ENCODE measurements at places on chromosomes 2 and 18.

GRCh38 chr2:65386989-65387388, 45.4 kb downstream of the SPRED2 start:
- DNase-seq: no peak

DNA sequence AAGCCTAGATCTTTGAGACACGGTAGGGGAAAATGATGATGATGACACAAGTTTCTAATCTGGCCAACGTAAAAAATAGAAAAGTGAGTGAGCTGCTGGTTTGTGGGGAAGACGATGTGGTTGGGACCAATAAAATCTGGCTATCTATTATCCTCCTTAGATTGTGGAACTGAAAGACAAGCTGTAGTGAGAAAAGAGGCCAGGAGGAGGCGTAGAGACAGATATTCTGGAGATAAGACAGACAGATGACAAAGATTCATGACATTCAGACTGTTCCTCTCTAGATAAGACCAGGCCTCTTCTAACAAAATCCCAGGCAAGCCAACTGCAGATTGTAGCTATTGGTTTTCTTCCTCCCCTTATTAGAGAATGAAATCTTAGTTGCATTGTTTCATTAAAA, 376.3 kb upstream of the UBE2E3 start:
- no peak for DNase-seq

DNA sequence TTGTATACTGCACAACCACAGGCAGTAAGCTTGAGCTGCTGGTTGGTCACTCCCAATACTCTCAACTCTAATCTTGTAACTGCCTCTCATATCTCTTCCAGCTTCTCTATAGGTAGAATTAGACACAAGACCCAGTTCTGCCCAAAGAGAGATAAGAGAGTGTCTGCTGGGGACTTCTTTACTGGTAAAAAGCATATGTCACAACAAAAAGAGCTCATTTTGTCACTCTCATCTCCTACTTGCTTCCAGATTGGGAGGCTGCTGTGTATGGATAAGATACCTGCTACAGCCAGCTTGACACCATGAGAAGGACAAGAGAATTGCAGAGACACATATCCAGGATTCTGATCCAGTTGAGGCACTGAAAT, 165.2 kb downstream of the PTH2R start:
- no peak for DNase-seq

GRCh38 chr18:49590608-49591007, 28.8 kb downstream of the LIPG start:
- no peak for DNase-seq

GRCh38 chr2:79138385-79138784, 18.1 kb downstream of the REG1A start:
- no peak for DNase-seq

DNA sequence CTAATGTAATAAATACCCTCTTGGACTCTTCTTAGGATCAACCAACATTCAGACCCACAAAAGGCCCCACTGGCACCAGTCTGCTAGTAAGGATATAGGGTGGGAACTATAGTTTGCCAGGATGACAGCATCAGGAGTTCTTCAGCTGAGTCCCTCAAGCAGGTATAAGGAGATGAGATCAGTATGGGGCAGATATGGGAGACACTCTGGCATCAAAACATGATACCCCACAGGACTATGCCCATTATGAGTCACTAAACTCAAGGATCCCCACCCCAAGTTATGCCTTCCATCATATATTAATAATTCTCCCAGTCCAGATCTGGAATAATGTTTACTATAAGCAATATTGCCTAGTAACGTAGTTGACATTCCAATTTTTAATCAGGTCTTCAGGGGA, 83.1 kb upstream of the CCDC141 start:
- DNase-seq: no peak

DNA sequence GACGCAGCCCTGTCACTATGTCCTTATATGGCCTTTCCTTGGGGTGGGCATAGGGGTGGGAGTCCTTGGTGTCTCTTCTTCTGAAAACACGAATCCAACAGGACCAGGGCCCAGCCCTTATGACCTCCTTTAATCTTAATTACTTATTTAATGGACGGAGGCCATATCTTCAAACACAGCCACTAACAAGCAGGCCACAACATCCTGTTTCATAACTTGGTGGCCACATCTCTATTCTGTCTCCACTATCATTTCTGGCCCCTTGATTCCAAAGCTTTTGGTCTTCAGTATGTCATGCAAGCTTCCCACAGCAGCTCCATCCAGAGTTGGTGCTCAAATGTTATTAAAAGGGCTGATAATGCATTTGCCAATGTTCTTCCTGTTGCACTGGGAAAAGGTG, 287.3 kb upstream of the SMIM21 start:
- DNase-seq: no peak

DNA sequence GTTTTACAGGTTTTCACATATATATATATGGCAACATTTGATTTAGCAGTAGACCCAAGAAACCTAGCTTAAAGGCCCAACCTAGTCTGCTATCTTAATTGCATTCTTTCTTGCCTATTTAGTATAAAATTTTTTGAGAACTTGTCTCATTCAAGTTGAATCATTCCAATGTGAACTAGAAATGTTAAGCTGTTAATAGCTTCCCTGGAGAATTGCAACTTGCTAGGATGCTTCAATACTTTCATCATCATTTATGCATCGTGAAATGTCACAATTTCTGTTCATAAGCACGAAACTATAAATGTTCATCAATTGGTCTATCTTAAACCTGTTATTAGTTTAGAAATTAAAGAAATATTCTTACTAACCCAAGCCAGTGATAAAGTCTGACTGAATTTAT, 217.6 kb downstream of the BABAM2 start:
- DNase-seq: no peak

DNA sequence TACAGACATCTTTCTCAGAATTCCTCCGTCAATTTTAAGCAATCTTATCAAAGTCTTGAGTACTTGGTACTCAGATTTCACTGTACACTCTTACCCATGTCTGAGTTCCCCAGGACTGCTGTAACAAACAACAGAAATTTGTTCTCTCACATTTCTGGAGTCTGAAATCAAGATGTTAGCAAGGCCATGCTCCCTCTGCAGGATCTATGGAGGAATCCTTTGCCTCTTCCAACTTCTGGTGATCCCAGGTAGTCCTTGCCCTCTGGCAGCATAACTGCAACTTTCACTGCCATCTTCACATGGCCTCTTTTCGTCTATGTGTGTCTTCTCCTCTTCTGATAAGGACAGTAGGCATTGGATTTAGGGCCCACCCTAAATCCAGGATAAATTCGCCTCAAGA, 17.1 kb upstream of the CACNB4 start:
- DNase-seq: no peak

GRCh38 chr18:69987870-69988269, 40.2 kb upstream of the CD226 start:
- no peak for DNase-seq

DNA sequence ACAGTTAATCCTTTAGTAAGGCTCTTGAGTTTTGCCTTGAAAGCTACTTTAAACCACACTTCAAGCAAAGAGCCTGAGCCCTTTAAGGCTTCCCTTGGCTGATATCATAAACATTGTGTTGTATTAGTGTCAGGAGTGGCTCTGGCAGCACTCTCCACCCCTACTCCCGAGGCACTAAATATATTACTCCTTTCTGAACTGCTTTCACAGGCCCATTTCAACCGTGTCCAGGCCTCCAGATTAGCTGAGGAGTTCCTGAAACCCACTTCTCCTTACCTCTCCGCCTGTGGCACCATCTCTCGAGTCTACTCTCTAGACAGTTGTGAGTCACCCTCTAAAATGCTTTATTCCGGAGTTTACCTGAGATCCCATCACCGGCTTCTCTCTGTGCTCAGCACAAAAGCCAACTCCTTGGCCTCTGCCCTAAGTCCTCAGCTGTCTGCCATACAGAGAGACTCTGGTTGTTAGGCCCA, 14.4 kb upstream of the STON1 start:
- no peak for DNase-seq

DNA sequence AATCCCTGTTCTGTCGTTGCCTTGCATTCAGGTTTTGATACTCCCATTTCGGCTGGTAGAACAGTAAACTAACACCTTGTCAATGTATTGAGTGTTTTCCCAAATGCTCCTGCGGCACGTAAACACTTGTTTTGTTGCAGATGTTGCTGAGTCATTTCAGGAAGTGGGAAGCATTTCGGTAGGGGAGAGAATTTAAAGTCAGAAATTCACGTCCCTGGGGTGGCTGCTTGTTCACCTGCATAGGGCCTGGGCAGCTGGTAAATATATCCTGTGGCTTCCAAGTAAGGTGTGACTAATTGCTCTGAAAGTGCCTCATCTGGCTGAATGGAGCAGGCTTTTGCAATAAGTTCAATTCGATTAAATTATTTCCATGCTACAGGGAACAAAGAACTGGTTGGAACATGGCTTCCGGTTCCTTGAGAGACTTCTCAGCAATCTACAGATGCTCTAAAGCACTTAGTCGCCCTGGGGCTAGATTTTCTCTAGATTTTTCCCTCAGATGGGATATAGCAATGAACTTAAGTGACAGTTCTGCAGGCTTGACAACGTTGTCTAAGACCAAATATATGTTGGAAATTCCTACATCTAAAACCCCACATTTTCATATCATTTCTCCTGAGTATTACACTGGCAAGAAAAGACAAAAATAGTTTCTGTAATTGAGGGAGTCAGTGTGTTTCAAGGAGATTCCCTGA, 5.2 kb downstream of the GALR1 start:
- DNase-seq: peak; percentile 70

GRCh38 chr18:50143294-50143693, 51.7 kb downstream of the MYO5B start:
- no peak for DNase-seq

GRCh38 chr2:184597571-184597991, 748 bp upstream of the ZNF804A start:
- DNase-seq: no peak

DNA sequence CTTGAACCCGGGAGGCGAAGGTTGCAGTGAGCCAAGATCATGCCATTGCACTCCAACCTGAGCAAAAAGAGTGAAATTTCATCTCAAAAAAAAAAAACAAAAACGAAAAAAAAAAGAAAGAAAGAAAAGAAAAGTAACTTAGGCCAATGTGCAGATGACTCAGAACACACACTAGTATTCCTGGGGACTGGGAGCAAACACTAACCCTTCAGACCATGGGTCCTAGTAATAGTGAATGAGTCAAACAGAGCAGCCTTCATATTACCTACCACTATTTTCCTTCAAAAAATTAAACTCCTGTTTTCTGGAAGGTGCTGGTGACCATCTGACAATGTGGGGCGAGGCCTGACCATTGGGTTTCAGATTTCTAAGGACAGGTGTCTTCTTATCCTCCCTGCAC, 253.4 kb downstream of the PIEZO2 start:
- DNase-seq: no peak

DNA sequence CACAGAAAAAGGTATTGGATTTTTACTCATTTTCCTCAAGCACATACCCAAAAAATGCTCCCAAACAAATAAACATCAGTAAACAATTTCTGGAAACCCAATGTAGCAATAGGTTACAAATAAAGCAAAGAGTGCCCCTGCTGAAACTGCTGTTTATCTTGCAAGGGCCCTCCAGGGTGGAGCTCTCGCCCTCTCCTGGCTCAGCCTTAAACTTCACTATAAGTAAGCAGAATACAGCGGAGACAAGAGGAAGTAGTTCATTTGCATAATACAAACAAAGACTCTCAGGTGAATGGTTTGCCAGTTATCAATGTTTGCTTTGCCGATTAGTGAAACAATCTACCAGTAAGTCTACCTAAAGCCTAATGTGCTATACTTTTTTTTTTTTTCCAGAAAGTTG, 437.6 kb downstream of the DLGAP1 start:
- no peak for DNase-seq

DNA sequence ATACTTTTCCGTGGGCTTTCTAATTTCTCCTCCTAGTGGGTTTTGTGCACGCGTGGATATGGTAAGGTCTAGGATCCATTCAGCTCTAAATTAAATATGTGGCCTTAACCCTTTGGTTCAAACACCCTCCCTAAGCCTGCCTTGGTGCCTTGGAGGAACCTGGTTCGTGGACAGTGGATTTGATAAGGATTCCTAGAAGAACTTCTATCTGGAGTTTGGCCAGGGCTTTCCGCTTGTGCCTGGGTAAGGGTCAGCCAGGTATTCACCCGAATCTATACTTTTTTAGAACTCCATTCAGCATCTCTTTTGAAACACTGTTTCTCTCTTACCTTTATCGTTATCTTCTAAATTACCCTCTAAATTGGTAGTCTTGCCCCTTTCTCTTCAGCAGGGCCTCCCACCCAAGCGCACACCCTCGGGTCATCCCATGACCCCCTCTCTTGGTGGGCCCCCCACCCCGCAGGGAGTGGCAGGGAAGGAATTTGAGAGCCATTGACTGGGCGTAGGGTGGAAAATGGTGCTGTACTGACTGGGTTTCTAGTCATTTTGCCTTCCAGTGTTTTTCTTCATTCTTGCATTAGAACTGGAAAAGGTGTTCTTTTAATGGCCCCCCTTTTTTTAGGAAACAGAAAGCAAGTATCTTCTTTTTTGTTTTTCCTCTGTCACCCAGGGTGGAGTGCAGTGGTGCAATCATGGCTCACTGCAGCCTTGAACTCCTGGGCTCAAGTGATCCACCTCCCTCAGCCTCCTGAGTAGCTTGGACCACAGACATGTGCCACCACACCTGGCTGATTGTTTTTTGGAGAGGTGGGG, 1.8 kb downstream of the SOCS6 start:
- DNase-seq: no peak

DNA sequence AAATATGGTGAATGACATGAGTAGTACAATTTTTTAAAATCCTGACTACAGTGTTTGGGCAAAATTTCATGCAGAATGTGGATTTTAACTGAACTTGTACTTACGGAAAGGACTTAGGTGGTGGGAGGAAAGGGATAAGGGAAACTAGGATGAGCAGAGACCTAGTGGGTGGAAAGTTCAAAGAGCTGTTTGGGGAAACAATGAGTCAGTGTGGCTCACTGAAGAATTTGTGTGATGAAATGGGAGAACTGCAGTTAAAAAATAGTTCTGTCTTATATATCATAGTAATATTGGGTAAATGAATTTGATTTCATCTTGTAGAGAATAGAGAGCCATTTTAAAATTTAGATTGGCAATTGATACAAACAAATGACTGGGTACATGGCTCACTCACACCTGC, 220.1 kb upstream of the CTAGE1 start:
- DNase-seq: no peak

DNA sequence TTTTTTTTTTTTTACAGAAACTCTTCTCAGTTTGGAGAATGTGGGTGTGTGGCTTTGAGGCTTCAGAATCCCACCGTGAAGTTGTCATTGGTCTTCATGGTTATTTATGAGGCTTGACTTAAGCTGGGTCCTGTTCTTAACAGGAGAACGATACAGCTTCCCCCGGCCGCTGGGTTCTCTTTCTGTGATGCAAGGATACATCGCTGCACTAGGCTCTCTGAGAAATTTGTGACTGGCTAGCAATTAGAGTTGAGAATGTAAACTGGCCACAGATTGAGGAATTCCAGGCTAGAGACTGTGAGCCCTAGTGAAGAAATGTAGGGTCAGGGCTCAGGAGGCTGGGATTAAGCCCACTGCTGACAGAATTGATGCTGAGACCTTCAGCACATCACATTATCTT, 29.8 kb downstream of the MGAT5 start:
- no peak for DNase-seq

Measured in NCI-H2081 treated with DMSO at 0.1 percent for 48 hours (cell line).